ENCODE measurements at places on chromosomes 2 and 18.

DNA sequence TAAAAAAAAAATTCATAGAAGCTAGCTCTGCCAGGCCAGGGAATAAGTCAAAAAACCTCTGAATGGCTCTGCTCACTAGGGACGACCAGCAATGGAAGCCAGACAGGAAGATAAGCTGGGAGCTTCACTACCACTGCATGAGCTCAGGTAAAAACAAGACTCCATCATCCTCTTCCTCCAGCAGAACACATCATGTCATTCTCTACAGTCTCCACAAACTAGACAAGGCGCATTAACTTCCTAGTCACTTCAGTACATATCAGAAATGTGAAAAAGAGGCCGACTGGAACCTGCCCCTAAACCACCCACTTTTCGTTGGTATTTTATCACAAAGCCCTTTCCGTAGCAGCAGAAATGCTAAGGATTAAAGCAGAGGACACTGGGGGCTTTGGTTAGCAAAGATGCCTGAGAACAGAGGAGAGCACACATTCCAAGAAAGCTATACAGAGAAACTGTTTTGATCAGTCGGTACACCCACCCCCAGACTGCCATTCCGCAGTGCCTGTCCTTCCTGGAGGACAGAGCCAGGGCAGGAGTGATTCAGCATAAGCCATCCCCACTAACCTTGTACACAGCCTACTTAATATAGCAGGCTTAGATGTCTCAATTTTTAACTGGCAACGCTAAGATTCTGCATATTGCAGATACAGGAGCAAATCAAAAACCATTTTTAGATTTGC is 53.4 kb downstream of the AAK1 start:
- no peak for DNase-seq

DNA sequence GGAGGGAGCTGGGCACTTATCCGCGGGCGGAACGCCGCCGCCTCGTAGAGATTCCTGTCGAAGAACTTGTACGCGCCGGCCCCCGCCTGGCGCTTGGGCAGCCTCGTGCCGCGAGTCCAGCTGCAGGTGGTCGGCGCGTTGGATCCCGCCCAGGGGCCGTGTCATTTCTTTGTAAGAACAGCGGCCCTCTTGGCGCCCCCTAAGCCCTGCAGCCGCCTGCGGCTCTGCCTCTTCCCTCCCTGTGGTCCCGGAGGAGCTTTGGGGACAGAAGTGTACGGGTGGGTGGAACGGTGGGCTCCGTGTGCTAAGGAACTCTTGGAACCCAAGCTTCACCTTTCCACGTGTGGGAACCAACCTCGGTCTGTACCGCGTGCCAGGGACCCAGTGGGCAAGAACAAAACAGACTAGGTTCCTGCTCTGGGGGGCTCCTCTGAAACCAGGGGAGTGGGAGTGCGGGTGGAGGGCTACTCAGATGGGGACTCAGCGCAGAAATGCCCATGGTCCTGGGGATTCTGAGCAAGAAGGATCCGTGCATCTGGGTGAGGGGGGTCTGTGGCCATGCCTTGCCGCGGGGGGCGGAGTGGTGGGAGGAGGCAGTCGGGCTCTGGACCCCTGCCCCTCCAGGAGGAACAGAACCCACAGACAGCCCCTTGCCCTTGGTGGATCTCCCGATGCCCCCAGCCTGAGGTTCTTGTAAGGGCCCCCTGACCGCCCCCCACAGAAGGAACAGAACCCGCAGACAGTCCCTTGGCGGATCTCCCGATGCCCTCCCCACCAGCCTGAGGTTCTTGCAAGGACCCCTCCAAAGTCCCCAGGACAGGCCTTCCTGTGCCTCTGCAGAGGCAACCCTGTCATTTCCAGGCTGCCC is 1.5 kb downstream of the GPC1 start:
- DNase-seq: no peak

DNA sequence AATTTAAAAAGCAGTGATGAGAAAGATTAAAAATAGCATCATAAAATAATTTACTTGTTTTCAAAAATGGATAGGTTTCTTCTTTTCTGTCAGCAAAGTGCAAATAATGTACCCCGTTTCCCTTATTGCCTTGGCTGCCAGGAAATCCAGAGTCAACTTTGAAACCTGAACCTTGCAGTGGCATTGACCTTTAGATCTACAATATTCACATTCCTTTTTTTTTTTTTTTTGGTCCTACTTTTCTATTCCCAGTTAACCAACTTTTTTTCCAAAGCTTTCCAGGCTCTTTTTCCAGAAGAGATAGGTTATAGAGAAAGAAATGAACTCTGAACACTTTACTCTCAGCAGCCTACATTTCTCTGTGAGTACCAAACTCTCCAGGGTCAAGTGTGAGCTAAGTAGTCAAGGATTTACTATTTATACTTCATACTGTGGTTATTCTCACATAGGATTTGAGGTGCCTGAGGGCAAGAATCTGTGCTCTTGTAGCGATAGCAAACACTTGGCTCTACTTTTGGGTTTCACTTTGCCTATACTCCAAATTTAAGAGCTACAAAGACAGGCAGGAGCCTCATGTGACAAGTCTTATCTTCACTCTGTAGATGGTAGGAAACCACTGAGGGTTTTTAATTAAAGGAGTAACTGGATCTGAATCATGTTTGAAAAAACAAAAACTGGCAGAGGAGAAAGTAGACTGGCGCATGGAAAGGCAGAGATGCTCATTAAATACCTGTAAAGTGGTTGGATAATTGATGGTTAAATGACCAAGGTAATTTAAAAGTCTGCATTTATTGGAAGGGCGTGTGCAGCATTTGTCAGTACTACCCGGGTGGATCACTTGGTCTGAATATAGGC is 63.2 kb upstream of the TMEM17 start:
- no peak for DNase-seq

DNA sequence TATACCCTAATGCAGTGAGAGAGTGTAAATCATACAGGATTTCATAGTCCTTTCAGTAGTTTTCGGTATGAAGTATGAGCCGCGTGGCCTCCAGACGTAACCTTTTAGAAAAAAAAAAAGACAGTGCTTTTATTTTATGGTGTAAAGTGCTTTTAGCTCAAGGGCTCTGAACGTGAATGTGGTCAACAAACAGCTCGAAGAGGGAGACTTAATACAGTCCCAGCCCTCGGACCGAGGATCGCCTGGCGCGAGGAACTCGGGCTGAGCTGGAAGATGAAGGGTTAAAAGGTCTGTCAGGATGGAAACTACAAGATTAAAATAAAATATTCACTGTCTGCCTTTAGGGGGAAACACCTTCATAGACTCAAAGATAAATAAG is 4.0 kb upstream of the BCL11A start:
- DNase-seq: no peak
